ENCODE measurements at places on chromosomes 2 and 18.

GRCh38 chr18:9823805-9824473 is 61.8 kb upstream of the TXNDC2 start:
- DNase-seq, result no peak

GRCh38 chr2:180876506-180876905 is 103.9 kb upstream of the UBE2E3 start:
- no peak for DNase-seq

- DNase-seq, result no peak
These were observed 47.8 kb upstream of the CREB1 start for GRCh38 chr2:207481924-207482323.

- DNase-seq, result no peak
These were observed 108.5 kb upstream of the COL5A2 start for GRCh38 chr2:189287982-189288521.

GRCh38 chr2:41910126-41910525 is 137.7 kb upstream of the PKDCC start:
- DNase-seq, result no peak

DNA sequence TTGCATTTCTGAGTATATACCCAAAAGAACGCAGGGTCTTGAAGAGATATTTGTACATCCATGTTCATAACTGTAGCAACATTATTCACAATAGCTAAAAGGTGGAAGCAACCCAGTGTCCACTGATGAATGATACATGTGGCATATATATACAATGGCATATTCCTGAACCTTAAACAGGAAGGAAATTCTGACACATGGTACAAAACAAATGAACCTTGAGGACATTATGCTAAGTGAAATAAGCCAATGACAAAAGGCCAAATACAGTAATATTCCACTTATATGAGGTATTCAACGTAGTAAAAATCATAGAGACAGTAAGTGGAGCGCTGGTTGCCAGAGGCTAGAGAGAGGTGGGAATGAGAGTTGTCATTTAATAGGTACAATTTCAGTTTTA is 8.1 kb downstream of the AAK1 start:
- DNase-seq, result no peak

GRCh38 chr2:144830543-144830942 is 310.6 kb upstream of the ZEB2 start:
- DNase-seq, result no peak

DNA sequence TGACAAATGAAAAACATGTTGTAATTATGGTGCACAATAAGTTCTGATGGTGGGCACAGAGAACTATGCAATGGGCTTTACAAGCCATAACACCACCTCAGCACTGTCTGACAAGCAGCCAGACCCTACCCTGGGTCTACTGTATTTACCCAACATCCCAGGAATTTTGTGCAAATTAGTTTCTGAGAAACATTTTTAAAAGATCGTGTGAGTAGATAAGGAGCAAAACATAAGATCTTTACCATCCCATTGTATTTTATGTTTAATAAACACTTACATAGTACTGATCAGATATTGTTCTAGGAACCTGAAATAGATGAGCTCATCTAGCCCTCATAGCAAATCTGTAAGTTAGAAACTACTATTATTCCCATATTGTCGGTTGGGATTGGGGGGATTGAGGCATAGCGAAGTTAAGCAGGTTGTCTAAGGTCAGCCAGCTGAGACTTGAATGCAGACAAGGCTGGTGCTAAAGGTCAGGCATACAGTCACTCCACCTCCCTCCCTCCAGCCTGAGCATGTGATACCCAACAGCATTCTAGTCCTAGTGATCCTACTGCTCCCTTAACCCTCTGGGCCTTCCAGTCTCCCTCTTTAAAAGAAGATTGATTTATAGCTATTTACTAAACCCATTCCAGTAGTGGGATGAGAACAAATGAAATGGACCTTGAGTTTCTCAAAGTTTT is 67.4 kb upstream of the STAM2 start:
- no peak for DNase-seq

DNA sequence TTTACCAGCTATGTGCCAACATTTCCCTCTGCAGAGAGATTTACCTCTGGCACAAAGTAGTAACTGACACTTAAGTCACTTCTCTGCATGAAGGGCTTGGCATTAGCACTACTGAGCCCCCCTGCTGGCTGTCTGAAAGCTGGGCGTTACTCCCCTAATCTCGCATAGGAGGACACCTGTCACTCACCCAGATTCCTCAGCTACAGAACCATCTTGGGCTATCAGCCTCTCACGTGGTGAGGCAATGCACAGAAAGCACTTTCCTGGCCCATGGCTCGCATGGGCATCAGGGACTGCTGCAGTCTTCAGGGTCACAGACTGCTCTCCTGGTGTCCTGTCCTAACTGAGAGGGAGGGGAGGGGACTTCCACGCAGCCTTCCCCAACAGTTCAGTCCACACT is 12.0 kb downstream of the SERPINE2 start:
- no peak for DNase-seq

GRCh38 chr2:25313711-25314513 is 27.8 kb downstream of the DNMT3A start:
- DNase-seq, result no peak

DNA sequence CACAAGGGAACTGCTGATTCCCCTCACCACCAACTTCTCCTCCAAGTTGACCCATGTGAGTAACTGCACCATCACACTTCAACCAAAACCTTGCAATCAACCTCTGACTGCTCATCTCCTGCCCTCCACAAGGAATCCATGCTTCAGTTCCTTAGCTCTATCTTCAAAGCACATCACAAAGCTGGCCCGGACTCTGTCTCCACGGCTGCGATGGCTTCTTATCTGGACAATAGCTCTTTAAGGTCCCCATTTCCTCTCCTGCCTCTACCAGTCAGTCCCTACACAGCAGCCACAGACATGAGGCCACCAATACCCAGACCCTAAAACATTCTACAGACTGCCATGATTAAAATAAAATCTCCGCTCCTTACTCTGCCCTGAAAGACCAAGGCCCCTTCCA is 25.7 kb downstream of the MBOAT2 start:
- DNase-seq, result no peak

GRCh38 chr2:39326644-39327043 is 82.9 kb upstream of the CDKL4 start:
- DNase-seq, result no peak

DNA sequence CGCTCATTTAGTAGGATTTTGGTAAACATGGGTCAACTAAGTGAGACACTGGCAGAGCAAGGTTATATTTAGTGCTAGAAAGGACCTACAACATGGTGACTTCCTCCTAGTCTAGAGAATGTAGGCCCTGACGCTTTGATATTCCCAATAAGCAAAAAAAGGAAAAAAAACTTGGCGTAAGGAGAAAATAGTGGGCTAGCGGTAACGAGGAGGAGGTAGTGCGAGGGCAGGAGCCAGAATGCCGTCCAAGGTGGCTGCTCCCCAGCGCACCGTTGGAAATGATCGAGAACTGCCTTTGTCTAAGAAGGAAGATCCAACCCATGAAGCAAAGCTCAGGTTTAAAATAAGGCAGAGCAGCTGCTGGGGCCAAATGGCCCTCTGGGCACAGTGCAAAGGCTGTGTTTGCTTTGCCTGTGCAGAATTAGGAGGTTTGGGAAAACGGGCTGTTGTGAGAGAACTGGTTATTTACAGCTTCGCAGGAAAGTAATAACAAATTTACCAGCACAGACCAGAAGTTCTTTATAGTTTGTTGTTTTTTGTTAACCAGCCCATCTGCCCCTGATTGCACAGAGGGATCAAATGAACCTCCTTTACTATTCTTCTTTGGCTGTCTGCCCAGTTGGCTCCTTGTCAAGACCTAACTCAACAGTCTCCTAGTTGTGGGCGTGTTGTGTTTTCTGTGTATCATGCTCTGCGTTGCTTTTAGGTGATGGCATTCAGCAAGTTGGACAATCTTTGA is 86.6 kb downstream of the ITGB1BP1 start:
- DNase-seq, result peak; percentile 88

DNA sequence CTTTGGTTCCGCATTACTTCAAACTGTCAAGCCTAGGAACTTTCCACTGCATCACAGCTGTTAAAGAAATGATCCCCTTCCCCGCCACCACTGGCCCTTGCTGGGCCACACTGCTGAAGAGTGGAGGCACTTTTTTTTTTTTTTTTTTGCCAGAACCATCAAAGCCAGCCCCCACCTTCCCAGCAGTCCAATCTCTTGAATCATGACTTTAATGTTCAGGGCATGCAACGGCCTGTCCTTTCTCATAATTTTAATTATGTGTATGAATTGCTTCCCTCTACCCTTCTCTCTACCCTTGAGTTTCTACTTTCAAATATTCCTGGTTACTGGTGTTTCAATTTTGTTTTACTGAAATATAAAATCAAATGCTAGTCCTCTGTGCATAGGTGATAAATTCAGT is 102.1 kb upstream of the LMAN1 start:
- no peak for DNase-seq

DNA sequence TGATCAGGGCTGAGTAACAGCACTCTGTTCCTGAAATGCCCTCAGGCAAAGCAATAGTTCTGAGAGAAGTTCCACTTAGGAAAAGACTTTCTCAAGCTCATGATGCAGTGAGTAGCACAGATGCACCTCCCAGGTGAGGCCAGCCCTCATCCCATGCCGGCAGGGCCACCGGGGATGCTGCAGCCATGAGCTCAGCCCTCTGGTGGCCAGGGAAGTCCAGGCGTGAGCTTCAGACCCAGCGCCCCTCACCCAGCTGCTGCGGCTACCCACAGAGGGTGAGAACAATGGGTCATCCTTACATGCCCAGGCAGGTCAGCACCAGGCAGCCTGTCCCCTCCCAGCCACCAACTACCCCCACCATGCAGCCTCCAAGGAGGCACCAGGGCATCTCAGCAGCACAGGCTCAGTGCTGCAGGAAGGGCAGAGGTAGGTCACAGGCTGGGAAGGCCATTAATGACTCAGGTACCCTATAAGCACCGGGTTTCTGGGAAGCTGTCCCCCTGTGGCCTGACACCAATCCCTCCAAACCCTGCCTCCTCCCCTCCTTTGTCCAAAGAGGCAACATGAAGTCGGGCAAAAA is 50.6 kb downstream of the TTC32 start:
- no peak for DNase-seq

DNA sequence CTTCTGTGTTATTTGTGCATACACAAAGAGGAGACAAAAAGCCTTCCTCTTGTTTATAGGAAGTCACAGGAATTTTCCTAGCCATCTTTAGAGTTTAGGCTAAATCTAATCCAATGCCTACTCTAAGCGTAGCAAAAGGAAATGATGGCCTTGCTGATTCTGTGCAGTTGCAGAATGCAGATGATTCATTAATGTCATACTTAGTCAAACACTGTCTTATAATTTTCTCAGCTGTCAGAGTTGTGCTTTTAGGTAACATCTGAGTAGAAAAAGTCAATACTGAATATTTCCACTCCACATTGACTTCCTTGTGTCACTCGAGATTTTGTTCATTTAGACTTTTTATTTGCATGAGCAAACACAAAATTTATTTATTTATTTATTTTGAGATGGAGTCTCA is 157.9 kb upstream of the FOSL2 start:
- DNase-seq, result no peak

- no peak for DNase-seq
These were observed 79.1 kb downstream of the RBBP8 start for GRCh38 chr18:23012249-23012648.

- DNase-seq, result no peak
These were observed 9.2 kb upstream of the ALPP start for GRCh38 chr2:232369126-232369951.

GRCh38 chr2:30178618-30179434 is 32.0 kb downstream of the YPEL5 start:
- peak; percentile 27 for DNase-seq

- no peak for DNase-seq
These were observed 6.9 kb upstream of the LIMS2 start for GRCh38 chr2:127681976-127682857.

DNA sequence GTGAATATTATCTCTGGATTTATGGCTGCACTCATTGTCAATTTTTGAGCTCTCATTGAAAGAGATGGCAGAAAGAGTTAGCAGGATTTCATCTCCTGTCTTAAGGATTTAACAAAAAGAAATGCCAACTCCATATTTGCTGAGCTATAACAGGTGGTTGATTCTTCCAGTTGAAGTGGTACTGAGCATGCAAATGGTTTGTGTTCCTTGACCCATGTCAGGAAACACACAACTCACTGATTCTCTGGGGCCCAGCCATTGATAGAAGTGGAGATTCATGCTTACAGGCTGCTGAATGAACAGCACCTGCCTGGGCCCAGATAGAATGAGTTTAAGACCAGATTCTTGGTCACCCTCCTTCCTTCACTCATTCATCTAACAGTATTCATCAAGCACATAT is 128.8 kb downstream of the CERS6 start:
- no peak for DNase-seq

DNA sequence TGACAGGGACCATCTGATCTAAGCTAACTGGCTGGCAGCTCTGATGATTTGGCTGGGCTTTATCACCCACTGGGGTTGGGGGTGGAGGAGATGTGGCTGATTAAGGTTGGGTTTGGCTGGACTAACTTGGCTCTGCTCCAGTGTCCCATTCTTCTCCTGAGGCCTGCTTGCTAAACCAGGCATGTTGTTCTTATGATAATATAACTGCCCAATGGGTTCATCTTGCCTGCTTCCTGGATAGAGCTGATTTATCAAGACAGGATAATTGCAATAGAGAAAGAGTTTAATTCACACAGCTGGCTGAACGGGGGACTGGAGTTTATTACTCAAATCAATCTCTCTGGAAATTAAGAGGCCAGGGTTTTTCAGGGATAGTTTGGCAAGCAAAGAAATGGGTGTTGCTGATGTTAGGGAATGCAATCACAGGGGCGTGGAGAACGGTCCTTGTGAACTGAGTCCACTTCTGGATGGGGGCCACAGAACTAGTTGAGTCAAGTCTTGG is 150.4 kb downstream of the PTH2R start:
- DNase-seq, result peak; percentile 83

DNA sequence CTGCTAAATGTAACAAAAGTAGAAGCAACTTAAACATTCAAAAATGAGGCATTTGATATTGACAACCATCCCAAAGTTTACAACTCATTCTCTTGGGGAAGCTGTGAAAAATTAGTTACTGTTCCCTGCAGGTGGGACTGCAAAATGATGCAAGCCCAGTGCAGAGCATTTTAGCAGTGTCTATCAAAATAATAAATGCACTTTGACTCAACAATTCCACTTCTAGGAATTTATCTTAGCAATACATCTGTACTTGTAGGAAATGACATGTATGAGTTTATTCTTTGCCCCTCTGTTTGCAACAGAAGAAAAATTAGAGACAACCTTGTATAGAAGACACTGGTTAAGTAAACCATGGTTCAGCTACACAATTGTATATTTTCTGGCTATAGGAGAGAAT is 48.0 kb upstream of the TLK1 start:
- DNase-seq, result no peak

DNA sequence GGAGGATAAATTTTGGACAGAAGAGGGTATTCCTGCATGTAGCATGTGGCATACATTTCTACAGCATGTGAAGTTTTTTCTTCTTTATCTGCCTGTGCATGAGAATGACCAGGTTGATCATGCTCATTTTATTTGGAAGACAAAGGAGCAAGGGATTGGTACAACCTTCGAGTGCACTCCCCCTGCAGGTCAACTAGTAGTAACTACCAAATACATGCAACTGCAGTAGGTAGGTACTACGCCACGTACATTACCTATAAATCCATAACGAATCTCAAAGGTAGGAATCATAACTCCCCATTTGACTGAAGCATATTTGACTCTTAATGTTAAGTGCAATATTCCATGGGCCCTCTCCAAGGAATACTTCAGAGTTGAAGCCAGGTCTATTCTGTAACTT is 763.9 kb downstream of the TSN start:
- DNase-seq, result no peak

GRCh38 chr2:201126308-201127151 is 10.6 kb downstream of the CFLAR start:
- DNase-seq, result no peak

All from BE2C (cell line).